ENCODE measurements at places on chromosomes 5 and 9.

- no peak for DNase-seq
Measured at GRCh38 chr5:140996060-140996459, 29.8 kb downstream of the PCDHAC2 start.

DNA sequence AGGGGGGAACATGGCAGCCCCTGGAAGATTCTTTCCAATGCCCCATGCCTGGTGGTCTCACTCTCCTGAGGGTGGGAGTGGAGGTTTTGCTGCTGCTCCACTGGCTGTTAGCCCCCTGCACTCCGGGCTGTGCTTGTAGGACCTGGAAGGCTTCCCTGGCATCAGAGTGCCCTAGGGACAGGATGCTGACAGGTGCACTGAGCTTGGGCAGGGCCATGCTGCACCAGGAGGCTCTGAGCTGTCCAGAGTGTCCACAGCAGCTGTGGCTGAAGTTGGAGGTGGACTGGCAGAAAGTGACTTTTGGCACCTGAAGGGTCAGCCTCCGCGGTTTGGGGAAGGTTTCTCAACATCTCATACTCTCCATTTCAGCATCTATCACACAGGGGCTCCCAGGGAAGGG, 249.1 kb downstream of the GADD45G start:
- DNase-seq = peak; percentile 27

DNA sequence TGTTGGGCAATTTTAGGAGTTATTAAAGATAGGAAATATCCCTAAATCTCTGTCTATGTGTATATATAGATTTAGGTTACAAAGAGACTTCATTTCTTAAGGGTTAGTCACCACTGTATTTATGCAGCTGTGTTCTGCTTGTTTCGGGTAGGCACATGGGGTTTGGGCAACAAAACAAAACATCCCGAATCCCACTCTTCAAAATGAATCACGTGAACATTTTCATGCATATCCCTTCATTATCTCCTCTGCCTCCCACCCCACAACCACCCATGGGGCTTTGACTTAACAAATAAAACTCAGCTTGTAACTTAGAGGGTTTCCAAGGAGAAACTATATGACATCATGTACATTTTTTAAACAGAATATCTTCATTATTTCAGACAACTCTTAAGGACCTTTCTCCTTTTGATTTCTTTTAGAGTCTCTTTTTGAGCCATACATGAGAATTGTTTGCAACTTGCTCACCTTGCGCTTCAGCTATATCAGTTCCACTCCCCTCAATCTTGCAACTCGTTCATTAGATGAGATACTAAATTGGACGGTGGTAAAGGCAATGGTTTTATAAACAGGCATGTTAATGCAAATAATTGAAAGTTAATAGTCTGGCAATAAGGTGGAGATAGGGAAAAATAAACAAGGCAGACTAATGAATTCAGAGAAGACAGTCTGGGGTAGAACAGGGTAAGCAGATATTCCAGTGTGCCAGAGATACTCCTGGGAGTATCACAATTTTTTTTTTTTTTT, 136.7 kb downstream of the CD180 start:
- no peak for DNase-seq

- DNase-seq = no peak
Measured at GRCh38 chr5:45113726-45114125, 305.0 kb downstream of the MRPS30 start.

DNA sequence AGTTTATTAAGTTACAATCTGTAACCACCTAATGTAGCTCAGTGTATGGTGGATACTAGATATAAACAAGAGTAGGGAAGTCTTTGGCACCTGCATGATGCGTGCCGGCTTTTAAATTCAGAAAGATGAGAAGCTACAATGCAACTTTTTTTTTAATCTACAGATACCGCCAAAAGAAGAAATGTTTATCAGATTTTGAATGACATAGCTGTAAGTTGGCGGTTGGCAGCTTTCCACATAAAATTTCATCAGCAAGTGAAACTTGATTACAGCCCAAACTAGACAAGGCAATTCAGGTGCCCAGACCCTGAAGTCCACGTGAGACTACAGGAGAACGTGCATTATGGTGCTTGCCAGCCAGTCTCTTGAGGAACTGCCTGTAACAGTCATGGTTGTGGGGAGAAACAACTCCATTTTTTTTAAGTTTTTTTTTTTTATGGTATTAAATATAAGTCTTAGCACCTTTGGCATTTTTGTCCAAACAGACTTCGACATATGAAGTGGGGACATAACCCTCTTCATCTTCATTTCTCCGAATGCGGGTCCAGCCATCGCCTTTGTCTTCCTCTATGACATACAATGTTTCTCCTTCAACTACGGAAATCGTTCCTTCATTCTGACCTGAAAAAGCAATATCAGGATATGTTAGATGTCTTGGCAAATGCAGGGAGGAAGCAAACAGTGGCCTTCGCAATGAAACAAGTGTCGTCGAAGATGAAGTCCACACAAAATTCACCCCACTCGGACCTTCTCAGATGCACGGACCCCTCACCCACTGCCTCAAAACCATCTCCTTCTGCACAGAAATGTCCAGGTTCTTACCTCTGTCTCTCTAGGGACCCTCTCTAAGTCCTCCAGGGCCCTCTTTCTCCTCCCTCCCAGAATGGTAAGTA, 60.4 kb downstream of the USP20 start:
- no peak for DNase-seq

DNA sequence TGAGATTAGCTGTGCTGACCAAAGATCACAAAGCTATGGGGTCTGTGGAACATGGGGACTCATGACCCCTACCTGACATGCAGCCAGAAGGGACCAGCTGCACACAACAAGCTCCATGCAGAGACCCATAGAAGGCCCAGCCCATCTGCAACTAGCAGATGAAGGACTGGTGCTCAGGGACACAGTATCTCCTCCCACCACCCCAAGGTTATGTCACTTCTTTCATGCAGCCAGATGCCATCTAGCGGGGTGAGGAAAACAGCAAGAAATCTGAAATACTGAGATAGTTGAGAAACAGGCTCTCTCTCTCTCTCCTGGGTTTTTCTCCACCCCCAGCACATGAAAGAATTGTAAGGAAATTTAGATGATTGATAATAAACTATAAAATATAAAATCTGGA, 161.3 kb upstream of the DAPK1 start:
- DNase-seq = no peak

GRCh38 chr5:56270058-56270457, 36.9 kb upstream of the ANKRD55 start:
- DNase-seq = no peak

GRCh38 chr9:135303280-135303647, 176.3 kb upstream of the PPP1R26 start:
- DNase-seq = no peak

- DNase-seq = no peak
Measured at GRCh38 chr9:129247285-129248153, 69.5 kb upstream of the IER5L start.

DNA sequence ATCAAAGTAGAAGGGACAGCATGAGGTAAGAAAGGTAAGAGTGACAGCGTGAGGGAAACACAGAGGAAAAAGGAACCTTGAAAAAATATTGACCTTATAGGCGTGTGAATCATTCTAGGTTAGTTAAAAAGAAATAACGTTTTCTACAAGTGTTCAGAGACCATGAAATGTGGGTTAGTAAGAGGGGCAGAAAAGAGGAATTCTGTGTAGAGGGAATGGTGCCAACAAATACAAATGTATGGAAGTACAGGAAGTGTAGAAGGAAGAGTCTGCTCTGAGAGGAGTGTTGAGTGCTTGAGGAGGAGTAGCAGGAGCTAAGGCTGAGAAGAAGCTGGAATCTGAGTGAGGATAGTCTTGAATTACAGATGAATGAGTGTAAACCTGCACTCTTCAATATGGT, 418.6 kb upstream of the RIOK2 start:
- DNase-seq = no peak

GRCh38 chr5:10635867-10636350, 72.0 kb downstream of the ANKRD33B start:
- DNase-seq = no peak

DNA sequence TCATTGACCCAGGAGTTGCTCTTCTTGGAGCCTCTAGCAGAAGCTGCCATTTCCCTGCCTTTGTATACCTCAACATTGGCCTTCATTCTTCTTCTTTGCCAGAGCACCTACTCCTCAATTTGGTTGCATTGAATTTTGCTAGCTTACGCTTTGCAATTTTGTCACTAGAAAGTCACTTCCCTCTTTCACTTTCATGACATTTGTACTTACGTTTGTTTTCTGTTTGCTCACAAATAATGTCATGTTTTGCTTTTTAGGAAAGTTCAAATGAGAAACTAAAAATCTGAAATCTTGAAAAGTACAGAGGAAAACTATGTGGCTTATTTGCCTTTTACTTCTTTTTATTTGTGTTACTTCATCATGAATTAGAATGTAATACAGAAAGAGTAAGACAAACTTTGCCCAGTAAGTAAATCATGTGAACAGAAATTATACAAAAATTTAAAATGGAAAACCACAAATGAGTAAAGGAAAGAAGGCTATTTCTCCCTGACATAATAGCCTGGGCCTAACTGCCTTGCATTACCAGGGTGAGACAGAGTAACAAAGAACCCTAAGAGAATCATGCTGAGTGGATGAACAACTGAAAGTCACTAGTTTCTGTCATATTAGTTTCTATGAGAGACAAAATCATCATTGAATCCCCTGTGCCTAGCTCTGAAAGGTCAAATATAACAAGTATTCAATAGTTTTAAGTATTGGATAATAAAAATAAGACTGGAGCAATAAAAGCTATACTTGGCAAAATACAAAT, 7.4 kb upstream of the IFNA1 start:
- no peak for DNase-seq

DNA sequence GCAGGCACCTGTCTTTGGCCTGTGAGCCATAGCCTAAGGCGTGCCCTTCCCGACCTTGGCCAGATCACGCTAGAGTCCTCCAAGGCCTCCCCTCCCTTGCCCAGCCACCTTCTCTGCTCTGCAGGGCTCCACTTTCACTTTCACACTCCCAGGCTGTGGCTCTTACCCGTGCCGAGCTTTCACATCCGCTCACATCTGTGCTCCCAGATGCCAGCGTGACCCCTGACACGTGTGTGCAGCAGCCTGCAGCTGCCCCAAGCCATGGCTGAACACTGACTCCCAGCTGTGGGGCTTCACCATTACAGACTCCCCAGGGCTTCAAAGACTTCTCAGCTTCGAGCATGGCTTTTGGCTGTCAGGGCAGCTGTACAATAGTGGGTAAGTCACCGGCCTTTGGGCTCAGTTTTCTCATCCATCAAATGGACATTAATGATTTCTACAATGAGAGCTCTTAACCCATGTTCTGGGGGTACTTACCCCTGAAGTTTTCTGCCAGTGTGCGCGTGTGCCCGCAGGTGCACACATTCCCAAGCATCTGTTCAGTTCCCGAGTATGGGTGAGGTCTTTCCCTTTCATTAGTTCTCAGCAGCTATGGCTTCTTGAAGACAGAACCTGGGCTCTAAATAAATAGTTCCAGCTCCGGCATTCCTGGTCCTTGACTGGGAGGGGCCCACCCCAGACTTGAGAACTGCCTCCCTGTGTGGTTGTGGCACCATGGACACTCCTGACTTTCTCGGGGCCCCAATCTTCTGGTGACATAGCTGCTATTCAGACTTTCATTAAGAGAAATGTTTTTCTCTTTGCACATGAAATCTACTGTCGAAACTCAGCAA, 118.6 kb downstream of the RGS3 start:
- peak; percentile 72 for DNase-seq

DNA sequence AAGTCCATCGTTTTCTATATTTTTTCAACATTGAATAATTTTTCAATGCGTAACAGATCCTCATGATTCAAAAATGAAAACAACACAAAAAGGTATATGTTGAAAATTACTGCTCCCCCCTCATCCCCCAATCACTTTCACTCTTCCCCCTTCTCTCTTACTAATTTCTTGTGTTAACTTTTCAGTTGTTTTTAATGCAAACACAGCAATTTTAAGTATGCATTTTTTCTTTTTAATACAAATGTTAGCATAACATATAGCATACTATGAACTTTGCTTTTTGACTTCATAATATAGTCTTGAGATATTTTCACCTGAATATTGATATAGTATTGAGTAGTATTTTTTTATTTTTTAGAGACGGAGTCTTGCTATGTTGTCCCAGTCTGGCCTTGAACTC, 41.1 kb upstream of the CAMK4 start:
- no peak for DNase-seq

- no peak for DNase-seq
Measured at GRCh38 chr9:33178972-33179697, 12.0 kb upstream of the B4GALT1 start.

GRCh38 chr5:170266570-170267381, 30.8 kb downstream of the LCP2 start:
- no peak for DNase-seq

DNA sequence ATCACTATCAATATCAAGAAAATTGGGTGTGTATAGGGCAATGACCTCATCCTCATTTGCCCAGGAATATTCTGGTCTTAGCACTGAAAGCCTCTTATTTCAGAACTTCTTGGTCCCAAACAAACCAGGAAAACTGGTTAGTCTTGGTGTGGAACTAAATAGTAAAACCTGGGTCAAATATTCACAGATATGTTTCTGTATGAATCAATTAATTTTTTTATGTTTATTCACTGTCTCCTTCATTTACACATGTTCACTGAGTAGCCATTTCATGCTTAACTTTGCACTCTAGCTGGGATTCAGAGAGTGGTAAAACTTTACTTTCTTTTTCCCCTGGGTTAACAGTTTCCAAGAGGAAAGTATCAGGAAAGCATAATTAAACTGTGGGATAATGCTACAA, 113.7 kb upstream of the PAPPA start:
- DNase-seq = no peak

- DNase-seq = no peak
Measured at GRCh38 chr5:139658928-139659667, 10.9 kb downstream of the CXXC5 start.

DNA sequence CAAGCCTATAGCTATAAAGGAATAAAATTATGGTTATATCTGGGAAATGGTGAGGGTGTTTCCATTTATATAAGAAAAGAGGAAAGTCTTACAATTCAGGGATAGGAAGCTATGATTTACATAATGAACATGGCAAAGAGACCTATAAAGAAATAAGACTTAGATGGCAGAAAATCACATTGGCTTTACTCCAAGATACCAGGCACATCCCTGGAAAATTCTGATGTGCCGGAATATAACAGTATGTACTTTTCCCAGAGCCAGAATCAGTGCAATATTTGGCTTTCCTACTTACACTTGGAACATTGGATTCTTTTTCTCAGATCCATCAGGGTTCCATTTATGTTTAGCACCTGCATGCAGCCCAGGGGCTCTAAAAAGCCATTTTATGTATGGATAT, 357.8 kb downstream of the CETN3 start:
- DNase-seq = no peak

GRCh38 chr9:132008855-132009812, 70.5 kb downstream of the MED27 start:
- DNase-seq = no peak

DNA sequence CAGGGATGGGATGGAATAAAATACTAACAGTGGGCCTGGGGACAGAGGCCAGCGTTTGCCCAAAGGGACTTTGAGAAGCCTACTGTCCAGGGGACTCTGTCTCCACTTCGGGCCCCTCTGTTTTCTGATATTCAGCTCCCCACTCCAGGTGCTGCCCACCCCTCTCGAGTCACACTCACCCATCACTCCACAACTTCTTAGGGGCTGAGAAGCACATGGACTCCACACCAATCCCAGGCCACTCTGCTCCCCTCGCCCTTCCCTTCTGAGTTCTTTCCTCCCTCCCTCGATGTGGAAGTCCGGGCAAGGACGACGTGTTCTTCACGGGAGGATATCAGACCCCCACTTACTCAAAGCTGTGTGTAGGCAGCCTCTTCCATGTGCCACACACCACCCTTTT, 124.5 kb downstream of the BARX1 start:
- DNase-seq = peak; percentile 18

GRCh38 chr9:110199643-110200042, 8.3 kb downstream of the C9orf152 start:
- DNase-seq = no peak
